HFF-Myc (cell line): ENCODE measurements at places on chromosomes 2 and 18.

- no peak for DNase-seq
These were observed 8.9 kb upstream of the MYCN start for GRCh38 chr2:15931319-15931890.

DNA sequence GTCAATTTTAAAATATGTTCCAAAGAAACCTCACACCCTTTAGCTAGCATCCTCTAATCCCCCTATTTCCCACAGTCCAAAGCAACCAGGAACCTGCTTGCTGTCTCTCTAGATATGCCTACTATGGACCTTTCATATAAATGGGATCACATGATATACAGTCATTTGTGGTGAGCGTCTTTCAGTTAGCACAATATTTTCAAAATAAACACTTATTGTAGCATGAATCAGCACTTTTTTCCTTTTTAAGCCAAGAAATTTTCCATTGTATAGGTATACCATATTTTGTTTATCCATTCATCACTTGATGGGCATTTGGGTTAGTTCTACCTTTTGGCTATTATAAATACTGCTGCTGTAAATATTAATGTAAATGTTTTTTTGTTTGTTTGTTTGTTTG is 223.0 kb upstream of the DOK6 start:
- no peak for DNase-seq

GRCh38 chr18:74065366-74065765 is 82.3 kb downstream of the FBXO15 start:
- DNase-seq = no peak

DNA sequence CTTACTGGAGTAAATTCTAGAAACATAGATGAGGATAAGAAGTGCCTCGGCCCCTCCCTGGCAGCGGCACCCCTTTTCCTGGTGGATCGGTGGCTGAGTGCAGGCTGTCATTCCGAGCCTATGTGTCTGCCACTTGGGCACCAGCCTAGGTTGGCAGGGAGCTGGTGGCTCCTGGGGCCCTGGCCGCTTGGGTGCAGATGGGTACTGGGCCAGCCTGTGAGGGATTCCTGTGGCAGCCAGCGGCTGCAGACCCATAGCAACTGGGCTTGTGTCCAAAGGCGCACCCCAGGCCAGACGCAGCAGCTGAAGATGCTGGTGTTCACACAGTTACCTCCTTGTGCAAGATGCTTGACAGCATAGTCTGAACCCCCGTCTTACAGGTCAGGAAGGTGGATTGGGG is 2.8 kb downstream of the SNORC start:
- DNase-seq = no peak

DNA sequence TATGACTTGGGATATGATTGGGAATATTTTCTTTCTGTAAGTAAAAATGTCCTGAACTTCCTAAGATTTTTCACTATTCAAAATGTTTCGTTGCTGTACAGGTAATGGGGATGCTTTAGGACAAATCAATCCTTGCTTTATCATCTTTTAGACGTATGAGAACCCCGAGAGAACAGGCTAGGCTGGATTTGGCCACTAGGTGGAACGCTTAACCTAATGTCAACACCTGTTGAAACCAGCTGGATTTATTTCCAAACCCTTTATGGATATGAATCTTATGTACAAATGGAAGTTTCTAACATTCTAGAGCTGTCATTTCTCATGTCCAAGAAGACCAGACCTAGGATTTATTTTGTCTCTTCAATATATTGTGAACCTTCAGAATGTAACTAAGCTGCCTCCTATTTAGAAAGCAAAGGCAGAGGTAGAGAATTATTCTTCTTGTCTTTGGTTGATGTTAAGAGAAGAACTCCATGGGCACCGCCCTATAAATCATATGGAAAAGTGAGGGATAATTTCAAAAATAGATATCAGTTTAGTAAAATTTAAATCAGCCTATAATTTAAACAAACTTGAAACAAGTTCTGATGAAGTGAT is 96.7 kb downstream of the PMAIP1 start:
- DNase-seq = no peak
